Pancreas (tissue), 10 donors: ENCODE measurements at places on chromosomes 6 and 20. TPM values are rescaled to one million over a fixed set of nuclear protein-coding genes. Genes with fewer than 3 reads are reported as not detected.

B3GAT2 gene
- total RNA-seq: not detected

ZNFX1 gene
- total RNA-seq: 6.3 TPM

TSBP1 gene
- total RNA-seq: not detected

DNA sequence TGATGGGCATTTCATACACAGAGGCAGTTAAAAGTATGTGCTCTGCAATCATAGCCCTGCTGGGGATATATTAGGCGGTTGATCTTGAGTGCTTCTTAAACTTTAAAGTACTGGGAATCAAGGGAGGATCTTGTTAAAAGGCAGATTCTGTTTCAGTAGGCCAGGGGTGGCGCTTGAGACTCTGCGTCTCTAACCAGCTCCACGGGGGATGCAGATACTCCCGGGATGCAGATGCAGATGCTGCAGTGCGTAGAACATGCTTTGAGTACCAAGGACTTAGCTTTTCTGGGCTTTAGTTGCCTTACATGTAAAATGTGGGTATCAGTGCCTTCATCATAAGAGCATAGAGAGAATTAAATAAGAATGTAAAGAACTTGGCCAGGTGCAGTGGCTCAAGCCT lies 44.4 kb upstream of the ENPP5 start:
- no peaks in the 10 kb centered on the region for H3K27me3 ChIP-seq
- no peak overlapping the region for H3K27ac ChIP-seq
- H3K4me3 ChIP-seq: no peak overlapping the region
- DNase-seq: no peak

GRCh38 chr6:131574686-131575085 lies 1.7 kb downstream of the ARG1 start:
- no peak overlapping the region for H3K27ac ChIP-seq
- H3K27me3 ChIP-seq: no peaks in the 10 kb centered on the region
- no peak overlapping the region for H3K4me3 ChIP-seq
- H3K4me1 ChIP-seq: no peaks in the 10 kb centered on the region
- DNase-seq: no peak
- no peaks in the 10 kb centered on the region for H3K36me3 ChIP-seq

DNA sequence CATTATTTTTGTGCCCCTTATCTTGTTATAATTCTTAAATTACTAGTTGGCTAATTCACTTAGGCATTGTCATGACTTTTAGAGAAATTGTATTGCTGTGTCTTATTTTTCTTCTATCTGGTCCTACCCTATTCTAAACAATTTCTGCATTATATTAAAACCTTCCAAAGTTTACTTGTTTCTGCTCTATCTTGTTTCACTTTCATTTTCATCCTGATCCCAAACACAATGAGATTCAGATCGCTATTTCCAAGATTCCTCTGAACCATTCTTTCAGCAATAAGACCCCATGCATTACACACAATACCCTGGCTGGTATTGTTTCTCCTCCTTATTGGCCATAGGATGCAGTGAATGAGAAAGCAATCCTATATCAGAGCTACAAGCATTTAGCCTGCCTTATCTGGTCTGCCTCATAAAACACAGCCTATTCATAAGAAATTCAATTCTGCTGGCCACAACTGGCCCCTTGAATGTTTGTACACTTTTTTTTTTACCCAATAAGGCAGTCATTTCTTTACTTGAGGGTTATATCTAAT lies 69.9 kb upstream of the POU3F2 start:
- H3K4me1 ChIP-seq: no peaks in the 10 kb centered on the region
- no peaks in the 10 kb centered on the region for H3K27me3 ChIP-seq
- no peak overlapping the region for H3K27ac ChIP-seq
- DNase-seq: no peak
- H3K4me3 ChIP-seq: no peak overlapping the region

GRCh38 chr20:50913690-50914375 lies 17.4 kb downstream of the ADNP start:
- H3K27ac ChIP-seq: no peak overlapping the region
- peaks cover 38% of the 10 kb centered on the region for H3K4me1 ChIP-seq
- H3K27me3 ChIP-seq: no peaks in the 10 kb centered on the region
- no peaks in the 10 kb centered on the region for H3K36me3 ChIP-seq
- H3K4me3 ChIP-seq: no peak overlapping the region
- no peak for DNase-seq
